Inflammatory macrophage treated with lipopolysaccharide for 1 hour (primary cell): ENCODE measurements at places on chromosomes 3 and 15.

DNA sequence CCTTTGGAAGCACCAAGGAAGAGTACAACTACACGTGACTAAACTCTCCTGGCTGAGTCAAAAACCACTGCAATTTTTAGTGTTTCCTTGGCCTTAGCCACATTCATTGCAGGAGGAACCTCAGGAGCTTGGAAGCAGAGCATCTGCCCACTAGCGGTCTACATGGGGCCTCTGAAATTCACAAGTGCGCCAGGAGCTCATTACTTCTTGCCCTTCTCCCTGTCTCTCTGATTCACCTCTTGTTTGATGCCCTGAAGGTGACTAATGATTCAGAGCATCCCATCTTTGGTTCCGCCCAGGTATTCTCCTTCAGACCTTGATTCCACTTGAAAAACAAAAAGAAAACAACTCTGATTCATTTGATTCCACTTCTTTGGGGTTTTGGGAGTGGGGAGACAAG, 201.1 kb upstream of the LPP start:
- no peak for DNase-seq

- no peak for DNase-seq
These were observed 99.7 kb downstream of the TIGIT start for GRCh38 chr3:114393367-114394072.

DNA sequence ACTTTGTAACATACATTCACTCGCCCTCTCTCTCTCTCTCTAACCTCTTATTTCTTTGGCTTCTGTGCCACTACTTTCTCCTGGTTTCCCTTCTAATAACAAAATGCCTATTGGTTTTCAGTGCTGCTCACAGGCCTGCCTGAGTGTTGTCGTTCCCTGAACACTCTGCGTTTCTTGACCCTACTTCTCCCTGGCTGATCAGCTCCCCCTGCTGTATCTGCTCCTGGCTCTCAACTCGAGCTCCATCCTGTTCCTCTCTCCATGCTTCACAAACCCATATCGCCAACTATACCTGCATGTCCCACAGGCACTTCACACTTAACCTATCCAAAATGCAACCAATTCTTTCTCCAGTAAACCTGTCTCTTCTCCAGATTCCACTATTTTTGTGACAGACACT, 111.4 kb downstream of the OPA1 start:
- DNase-seq = no peak

- no peak for DNase-seq
These were observed 273.5 kb upstream of the CCDC54 start for GRCh38 chr3:107103786-107104185.

GRCh38 chr3:15360788-15361493, 28.6 kb upstream of the SH3BP5 start:
- DNase-seq = peak; percentile 56

DNA sequence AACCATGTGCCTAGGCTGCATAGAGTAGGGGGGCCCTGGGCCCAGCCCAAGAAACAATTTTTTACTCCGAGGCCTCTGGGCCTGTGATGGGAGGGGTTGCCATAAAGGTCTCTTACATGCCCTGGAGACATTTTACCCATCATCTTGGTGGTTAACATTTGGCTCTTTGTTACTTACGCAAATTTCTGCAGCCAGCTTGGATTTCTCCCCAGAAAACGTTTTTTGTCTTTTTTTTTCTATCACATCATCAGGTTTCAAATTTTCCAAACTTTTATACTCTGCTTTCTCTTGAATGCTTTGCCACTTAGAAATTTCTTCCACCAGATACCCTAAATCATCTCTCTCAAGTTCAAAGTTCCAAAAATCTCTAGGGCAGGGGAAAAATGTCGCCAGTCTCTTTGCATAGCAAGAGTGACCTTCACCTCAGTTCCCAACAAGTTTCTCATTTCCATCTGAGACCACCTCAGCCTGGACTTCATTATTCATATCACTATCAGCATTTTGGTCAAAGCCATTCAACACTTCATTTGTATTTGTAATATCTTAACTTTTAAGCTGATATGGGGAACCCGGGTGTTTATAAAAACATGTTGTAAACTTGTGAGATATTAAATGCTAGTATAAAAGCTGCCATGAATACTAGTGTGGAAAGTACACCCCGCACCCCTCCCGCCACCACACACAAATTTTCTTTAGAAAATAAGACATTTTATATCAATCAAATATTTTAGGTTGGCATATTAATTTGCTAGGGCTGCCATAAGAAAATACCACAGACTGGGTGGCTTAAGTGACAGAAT, 56.0 kb upstream of the PLSCR4 start:
- DNase-seq = no peak

DNA sequence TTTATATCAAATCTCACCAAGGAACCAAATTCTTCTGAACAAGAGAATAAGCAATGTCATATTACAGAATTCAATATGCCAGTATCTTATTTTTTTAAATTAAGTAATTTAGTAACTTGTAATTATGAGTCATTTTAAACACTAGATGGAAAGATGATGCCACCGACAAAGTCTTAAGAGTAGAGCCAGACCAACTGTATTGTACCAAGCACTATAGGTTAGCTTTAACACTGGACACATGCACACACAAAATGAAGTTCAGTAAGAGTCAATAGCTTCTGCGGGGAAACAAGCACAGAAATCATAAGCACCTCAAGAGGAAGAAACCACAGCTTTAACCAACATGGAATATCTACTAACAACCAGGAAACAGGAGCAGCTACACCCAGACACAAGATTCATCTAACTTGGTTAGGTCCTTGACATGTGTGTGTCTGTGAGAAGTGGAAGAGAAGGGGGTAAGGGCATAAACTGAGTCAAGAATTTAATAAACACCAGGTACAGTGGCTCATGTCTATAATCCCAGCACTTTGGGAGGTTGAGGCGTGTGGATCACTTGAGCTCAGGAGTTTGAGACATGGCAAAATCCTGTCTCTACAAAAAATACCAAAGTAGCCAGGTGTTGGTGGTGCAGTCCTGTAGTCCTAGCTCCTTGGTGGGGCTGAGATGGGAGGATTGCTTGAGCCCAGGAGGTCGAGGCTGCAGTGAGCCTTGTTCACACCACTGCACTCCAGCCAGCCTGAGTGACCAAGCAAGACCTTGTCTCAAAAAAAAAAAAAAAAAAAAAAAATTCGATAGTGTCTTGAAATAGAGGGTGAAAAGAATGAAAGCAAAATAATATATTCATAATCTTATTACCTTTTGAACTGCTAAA, 28.9 kb downstream of the DENND4A start:
- no peak for DNase-seq

- no peak for DNase-seq
These were observed at the start of gene C3orf49 for GRCh38 chr3:63819151-63819398. Gene C3orf49 (plus strand): TSS chr3:63819299. CDS start chr3:63819472, 173 bp downstream.

DNA sequence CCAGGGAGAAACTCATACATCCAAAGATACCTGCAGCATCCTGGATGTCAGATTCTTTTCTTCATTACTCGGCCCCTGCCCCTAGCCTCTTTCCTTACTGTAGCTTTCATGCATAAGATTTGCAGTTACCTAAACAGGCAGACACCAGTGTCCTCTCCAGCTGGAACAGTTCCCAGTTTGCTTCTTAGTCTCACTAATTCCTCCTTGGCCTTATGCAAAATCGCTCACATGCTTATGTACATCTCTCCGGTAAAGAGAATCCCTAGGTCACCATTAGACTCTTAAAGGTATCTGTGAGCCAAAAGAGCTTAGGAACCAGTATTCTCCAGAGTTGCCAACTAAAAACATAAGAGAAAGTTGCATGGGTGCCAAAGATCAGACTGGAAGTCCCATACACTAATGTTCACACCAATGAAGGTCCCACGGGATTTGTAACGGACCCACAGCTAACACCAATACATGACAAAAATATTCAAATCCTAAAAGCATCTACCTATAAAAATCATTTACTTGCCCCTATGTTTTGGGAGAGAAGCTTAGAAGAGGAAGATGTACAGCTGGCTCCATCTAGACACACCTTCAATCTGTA, 66.6 kb downstream of the CBLB start:
- no peak for DNase-seq

DNA sequence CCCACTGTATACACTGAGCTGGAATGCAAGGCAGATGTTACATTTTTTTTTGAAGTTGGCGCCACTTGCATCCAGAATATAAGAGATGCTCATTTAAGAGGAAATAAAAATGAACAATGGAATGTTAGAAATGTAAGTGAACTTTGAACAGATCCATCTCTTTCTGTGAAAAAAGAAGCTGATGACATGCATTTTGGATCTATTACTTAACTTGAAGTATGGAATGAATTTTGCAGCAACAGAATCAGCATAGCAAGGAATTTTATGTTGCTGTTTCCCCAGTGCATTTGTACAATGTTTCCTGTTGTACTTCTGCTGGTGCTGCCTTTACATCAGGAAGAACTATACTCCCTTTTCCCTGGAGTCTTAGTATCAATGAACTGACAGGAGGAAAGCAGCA, 178.2 kb downstream of the LSAMP start:
- no peak for DNase-seq
